ENCODE measurements at places on chromosomes 3 and 15.

DNA sequence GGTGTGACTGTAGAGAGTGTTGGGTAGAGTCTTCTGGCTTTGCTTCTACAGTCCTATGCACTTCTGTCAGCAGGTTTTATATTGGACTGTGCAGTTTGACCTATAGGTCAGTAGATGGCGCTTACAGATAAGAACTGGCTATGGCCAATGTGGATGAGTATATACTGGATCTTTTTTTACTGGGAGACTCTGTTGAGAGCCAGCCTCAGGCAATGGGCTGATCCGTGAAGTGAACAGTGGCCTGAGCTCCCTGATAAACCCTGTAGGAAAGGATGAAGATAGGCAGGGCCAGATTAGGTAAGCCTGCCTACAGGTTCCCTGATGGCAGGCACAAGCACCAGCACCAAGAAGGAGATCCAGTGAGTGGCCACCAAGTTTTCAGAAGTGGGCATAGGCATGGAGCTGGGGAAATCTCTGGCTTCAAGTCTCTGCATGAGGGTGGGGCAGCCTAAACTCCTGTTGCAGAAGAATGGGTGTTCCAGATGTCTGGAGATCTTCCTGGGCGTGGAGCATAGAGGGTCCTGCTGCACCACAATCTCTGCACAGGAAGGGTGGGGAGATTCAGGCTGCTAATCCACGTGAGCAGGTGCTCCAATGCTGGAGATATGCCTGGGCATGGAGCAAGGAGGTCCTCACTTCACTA is 326.0 kb upstream of the SGO1 start:
- DNase-seq: peak; percentile 79

DNA sequence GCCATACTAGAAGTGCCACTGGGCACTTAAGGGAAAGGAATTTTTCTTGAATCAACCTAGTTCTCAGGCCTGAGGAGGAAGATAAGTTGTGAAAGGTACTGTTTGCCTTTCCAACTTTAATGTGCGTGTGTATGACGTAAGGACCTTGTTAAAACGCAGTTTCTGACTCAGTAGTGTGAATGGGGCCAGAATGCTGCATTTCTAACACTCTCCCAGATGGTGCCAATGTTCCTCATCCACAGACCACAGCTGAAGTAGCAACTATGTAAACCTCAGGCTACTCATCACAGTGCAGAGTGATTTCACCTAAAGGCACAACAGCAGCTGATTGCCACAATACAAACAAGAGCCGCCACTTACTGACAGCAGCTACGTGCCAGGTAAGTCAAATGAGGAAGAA is 103.6 kb downstream of the OTOL1 start:
- DNase-seq: no peak

DNA sequence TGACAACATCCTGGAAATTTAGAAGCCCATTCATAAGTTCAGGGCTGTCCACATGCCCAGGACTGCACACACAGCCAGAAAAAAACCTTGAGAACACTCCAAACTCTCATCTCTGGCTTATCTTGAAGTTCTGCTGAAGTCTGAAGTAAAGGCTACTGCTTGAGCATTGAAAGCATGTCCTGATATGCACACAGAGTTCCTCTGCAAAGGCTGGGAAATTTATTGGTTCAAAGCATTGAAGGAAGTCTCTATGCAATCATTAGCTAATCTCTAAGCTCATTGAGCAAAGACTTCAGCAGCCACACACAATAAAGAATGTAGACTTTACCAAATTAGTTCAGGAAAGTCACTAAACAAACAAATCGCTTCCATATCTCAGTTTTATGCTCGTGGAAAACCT is 162.0 kb upstream of the STT3B start:
- DNase-seq: no peak

GRCh38 chr15:84750583-84751092 is 2.2 kb downstream of the ZNF592 start:
- DNase-seq: no peak

GRCh38 chr3:29693863-29694262 is 413.0 kb downstream of the RBMS3 start:
- DNase-seq: peak; percentile 99

- no peak for DNase-seq
Observed at GRCh38 chr15:66644000-66644787, 57.8 kb upstream of the SMAD6 start.

- no peak for DNase-seq
Observed at GRCh38 chr15:97962263-97962662, 1.8 kb downstream of the ARRDC4 start.

DNA sequence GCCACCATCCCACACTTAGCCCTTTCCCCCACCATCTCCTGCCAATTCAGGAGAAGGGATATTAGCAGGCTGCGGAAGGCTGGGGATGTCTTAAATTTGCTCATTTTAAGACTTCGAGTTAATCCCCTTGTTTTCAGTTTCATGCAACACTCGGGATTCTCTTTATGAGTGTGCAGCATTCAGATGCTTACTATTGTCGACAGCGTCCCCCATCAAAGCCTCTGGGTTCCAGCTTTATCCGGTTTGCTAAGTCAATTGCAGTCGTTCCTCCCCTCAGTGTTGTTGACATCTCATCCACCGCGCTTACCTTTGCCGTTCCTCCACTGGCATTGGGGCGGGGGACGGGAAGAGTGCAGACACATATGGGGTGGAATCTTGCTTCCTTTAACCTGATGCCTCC is 220.2 kb downstream of the VPS13C start:
- DNase-seq: no peak

DNA sequence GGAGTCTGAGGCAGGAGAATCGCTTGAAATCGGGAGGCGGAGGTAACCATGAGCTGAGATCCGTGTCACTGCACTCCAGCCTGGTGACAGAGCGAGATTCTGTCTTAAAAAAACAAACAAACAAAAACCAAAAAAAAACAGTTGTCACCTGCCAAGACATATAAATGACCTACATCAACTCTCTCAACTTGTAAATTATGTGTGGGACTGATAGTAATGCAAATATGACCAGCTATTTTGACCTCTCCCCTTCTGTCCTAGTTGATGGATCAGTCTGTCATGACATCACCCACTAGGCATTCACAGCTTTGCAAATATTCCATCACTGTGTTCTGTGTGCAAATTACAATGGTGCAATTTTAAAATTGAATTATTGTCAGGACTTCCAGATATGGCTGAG is 175.4 kb downstream of the EBLN2 start:
- no peak for DNase-seq

DNA sequence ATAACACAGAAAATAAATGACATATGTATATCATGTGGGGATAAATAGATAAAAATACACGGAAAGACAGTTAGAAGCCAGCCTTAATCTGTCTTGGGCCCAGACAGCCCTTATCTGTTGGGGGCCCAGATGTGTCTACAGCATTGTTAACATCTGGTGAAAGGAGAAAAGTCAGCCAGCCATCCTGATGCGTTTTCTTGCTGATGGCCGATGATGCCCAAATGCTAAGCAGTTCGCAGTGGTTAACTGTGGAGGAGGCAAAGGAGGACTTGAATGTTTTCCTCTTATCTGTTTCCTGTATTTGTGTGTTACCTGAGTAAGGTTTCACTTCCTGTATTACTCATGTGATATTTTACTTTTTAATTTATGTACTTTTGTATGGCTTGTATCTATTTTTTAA is 46.2 kb downstream of the NOX5 start:
- DNase-seq: no peak

GRCh38 chr3:23612296-23612891 is 193.4 kb upstream of the UBE2E1 start:
- peak; percentile 69 for DNase-seq

GRCh38 chr3:159185443-159186050 is 383.7 kb downstream of the MFSD1 start:
- no peak for DNase-seq
